ENCODE measurements at places on chromosomes 16 and 17.

DNA sequence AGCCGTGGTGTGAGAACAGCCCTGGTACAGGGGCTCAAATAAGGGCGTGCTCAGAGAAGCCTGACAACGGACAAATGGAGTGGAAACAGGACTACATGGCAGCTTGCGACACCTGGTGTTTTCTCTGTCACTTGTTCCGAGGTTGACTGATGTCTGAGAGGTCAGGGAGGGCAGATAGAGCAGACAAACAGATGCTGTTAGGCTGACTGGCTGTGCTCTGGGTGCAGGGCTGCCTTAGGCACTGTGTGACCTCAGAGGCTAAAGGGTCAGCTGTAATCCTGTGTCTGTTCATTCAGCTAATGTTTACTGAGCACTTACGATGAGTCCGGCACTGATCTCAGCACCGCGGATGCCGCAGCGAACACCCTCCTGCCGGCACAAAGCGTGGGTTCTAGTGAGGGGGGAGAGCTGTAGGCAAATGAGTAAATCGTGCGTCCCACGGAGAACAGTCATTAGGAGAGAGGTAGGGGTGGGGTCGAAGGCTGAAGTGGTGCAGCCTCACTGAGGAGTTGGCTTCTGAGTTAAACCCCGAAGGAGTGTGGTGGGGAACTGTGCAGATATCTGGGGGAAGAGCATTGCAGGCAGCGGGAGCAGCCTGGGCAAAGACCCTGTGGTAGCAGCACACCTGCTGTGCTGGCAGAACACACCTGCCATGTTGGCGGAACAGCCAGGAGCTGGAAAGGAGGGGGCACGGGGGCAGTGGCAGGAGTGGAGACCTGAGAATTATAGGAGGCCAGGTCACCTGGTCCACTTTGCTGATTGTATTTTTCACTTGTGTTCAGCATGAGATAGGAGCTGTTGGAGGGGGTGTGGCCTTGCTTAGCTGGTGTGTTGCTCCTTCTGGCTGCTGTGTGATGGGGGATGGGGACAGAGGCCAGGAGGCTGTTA, 35.0 kb downstream of the GPT2 start:
- DNase-seq: no peak

GRCh38 chr17:34930283-34930682, 31.0 kb downstream of the CCT6B start:
- no peak for DNase-seq

GRCh38 chr16:6266703-6267102, 1065.9 kb upstream of the RBFOX1 start:
- DNase-seq: no peak

DNA sequence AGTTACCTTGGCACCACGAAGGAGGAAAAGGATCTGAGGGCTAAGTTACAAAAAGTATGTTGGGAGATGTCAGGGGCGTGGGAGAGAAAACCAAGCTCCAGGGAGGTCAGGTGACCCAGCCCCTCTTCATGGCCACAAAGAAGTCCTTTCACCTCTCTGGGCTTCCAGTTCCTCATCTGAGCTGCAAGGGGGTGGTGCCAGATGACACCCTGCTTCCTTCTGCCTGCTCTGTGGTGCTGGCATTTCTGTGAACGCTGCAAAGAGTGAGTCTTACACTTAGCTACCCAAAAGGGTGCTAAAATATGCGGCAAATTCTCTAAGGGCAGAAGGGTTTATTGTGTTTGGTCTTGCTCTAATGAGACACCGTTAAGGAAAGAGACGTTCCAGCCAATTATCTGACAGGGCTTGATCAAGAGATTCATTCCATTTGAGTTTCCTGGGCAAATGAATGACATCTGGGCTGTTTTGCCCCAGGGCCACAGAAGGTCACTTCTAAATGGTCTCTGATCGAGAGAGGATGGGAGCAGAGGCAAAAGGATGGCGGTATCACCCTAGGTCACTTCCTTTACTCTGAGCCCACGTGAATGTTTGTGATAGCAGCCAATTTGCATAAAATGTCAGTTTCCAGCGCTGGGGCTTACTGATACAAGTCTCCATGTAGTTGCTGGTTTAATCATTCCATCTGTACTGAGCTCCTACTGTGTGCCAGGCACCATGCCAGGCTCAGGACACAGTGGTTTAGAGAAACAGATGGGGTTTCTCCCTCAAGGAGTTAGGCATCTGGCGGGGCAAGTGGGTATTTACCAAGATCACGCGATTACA, 210.2 kb downstream of the KATNIP start:
- DNase-seq: no peak

- DNase-seq: no peak
Observed at GRCh38 chr17:4182043-4182442, 39.0 kb downstream of the CYB5D2 start.

Measured in NCI-H1048 (cell line).